Neural progenitor cell (in vitro differentiated cells): ENCODE measurements at places on chromosomes 3 and 15.

DNA sequence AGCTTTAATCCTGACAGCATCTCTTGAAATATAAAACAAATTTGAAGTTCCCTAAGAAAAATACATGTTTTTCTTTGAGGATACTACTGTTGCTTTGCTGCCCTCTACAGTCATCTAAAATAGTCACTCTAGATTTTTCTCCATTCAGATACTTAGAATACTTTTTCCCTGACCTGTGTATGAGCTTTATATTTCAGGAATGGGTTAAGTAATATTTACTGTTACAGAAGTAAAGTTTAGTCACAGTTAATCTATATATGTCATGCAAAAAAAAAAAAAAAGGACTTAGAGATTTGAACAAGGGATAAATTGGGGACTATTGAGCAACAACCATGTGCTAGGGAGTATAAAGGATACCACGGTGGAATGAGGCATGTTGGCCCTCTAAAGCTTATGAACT, 8.8 kb downstream of the NECTIN3 start:
- DNase-seq = peak; percentile 17

- DNase-seq = no peak
Measured at GRCh38 chr3:123802007-123802625, 82.0 kb downstream of the MYLK start.

- DNase-seq = no peak
Measured at GRCh38 chr3:126135071-126135405, 45.3 kb downstream of the ALDH1L1 start.

DNA sequence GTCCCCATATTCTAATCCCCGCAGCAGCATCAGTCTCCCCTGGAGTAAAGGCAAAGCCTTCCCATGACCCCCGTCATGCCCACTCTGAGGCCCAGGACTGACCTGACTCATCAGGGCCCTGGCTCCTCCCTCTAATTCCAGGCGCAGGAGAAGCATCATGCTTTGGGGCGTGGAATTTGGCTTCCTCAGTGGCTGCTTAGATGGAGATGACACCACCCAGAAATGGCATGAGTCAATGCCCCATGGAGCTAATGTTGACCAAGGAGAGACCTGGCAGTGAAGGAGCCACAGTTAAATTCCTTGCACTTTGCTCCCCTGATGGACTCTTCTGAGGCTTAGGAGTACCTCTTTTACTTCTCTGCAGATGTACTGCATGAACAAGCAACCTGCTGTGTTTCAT, 204.2 kb upstream of the PROK2 start:
- no peak for DNase-seq

DNA sequence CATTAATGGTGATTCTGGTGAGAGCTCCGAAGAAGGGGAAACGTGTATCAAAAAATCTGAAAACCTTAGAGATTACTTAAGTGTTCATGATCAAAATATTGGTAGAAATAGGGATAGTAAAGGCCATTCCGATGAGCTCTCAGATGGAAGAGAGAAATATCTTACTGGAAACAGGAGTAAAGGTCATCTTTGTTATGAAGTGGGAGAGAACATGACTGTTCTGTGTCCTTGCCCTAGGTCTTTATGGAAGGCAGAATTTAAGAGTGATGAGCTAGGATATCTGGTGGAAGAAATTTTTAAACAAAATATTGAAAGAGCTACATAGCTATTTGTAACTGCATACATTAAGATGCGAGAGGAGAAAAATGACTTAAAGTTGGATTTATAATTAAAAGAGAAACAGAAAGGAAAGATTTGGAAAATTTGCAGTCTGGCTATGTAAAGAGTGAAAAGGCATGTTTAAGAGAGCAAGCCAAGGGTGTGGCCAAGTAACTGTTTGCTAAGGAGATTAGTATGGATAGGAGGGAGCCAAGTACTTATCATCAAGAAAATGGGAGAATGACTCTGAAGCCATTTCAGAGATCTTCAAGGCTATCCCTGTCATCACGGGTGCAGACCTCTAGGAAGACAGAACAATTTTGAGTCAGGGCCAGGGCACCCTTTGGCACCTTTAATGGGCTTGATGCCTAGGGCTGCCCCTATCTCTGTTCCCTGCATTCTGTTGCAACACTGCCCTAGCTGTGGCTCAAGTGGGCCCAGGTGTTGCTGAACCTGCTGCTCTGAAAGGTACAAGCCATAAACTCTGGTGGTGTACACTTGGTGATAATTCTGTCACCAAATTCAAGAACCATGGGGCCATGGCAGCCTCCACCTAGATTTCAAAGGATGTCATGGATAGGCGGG, 27.3 kb downstream of the SLMAP start:
- no peak for DNase-seq

- DNase-seq = no peak
Measured at GRCh38 chr3:129119365-129120100, 2.1 kb downstream of the RAB43 start.

DNA sequence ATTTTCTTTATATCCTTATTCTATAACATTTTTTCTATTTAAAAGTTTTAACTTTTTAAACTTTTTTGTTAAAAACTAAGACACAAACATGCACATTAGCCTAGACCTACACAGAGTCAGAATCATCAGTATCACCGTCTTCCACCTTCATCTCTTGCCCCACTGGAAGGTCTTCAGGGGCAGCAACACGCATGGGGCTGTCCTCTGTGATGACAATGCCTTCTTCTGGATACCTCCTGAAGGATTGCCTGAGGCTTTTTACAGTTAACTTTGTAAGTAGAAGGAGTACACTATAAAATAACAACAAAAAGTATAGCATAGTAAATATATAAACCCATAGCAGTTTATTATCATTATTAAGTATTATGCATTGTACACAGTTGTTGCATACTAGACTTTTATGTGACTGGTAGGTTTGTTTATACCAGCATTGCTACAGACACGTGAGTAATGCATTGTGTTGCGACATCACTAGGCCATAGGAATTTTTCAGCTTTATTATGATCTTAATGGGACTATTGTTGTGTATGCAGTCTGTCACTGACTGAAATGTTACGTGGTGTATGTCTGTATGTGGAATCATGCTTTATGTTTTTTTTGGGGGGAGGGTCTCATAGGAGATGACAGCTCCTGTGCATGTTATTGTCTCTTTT, 18.2 kb downstream of the ATP1B3 start:
- no peak for DNase-seq

GRCh38 chr3:13600950-13601691, 52.2 kb downstream of the FBLN2 start:
- DNase-seq = no peak

DNA sequence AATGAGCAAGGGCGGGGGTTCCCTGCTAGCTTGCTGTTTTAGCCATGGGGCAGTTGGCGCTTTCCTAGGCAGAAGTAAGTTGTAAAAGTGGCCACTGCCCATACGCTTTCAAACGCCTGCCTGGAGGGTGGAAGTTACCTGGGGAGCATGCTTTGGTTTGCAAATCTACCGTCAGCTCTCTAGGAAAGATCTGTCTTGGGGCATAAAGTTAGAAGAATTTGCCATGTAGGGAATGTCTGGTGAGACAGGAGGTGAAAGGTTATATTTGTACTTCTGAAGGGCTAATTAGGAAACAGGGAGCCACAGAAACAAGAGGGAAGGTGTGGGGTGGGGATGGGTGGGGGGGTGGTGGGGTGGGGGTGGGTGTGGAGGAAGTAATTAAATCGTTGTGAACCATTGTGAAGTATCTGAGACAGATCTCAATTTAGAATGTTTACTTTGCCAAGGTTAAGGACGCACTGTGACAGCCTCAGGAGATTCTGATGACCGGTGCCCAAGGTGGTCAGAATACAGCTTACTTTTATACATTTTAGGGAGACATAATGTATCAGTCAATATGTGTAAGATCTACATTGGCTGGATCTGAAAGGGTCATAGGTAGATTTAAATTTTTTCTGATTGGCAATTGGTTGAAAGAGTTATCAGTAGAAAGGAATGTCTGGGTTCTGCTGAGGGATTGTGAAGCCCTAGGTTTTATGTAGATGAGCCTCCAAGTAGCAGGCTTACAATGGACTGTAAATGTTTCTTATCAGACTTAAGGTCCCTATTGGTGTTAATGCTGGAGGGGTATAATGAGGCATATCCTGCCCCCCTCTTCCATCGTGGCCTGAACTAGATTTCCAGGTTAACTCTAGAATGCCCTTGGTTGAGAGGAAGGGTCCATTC, 62.0 kb upstream of the GCNT3 start:
- DNase-seq = no peak

- no peak for DNase-seq
Measured at GRCh38 chr15:39588531-39589192, 7.8 kb downstream of the THBS1 start.

DNA sequence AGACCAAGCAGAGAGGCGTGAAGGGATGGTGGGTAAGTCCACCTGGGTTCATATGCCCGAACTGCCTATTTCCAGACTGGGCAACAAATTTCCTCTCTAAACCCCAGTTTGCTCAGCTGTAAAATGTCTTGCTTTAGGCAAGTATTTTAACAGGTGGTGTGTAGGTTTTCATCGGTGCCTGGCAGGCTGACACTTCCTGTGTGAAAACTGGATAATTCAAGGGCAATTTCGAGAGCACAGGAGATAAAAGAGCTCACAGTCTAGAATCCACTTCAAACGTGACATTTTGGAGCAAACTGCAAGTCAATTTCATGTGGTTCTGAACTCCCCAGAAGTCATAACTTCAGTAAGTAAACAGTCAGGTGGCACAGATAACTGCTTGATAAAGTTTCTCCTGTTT, 112.2 kb downstream of the OXNAD1 start:
- DNase-seq = no peak

DNA sequence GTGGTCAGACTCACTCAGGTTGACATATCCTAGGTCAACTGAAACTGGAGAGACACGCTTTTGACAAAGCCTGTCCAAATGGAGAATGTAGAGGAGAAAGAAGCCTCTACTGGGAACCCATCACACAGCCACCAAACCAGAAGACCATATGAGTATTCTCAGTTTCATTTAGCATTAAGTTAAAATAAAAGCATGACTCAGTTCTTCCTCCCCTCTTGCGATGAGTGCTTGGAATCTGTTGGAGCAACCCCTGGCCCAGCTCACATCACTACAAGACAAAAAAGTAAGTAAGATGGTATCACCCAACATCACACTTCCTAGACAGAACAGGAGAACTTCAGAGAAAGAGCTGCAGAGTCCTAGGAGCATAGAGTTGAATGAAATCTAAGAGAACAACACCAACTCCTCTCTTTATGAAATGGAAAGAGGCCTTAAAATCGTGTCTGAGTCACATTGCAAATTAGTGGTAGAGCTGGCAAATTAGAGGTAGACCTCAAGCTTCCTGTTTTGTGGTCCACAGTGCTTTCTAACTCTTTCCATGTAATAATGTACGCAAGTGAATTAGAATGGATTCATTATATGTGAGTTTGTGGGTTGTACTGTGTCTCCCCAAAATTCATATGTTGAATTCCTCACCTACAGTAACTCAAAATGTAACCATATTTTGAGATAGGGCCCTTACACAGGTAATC, 51.2 kb downstream of the FGF12 start:
- no peak for DNase-seq

GRCh38 chr15:78831229-78832207, 20.3 kb upstream of the ADAMTS7 start:
- no peak for DNase-seq

DNA sequence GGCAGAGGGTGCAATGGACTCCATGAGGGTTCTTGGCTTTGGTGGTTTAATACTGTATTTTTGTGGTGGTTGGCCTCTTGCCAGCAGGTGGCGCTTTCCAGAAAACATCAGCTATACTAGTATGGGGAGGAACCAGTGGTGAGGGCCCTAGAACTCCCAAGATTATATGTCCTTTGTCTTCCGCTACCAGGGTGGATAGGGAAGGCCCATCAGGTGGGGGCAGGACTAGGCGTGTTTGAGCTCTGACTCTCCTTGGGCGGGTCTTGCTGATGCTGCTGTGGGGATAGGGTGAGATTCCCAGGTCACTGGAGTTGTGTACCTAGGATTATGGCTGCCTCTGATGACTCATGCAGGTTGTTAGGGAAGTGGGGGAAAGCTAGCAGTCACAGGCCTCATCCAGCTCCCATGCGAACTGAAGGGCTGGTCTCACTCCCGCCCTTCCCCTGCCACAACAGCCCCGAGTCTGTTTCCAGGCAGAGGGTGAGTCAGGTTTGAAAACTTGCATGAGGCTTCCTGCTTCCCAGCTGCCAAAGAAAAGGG, 357.7 kb downstream of the OTOL1 start:
- peak; percentile 33 for DNase-seq

- DNase-seq = no peak
Measured at GRCh38 chr3:178075344-178075743, 460.9 kb upstream of the KCNMB2 start.

DNA sequence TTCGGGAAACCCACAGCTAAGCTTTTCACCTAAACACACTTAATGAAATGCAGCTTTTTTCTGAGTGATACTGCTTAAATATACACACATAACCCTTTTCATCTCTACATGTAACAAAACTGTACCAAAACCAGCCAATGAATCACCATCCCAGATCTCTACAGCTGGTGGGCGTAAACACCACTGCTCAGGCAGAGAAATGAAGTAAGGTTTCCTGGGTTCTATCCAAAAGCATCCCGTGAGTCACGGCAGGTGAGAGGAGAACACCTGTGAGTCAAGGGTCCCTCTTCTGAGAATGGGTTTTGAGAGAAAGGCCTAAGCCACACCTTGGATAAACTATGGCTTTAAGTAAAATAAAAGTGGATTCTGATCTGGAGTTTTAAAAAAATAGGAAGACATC, 2.6 kb downstream of the CLDN1 start:
- no peak for DNase-seq

DNA sequence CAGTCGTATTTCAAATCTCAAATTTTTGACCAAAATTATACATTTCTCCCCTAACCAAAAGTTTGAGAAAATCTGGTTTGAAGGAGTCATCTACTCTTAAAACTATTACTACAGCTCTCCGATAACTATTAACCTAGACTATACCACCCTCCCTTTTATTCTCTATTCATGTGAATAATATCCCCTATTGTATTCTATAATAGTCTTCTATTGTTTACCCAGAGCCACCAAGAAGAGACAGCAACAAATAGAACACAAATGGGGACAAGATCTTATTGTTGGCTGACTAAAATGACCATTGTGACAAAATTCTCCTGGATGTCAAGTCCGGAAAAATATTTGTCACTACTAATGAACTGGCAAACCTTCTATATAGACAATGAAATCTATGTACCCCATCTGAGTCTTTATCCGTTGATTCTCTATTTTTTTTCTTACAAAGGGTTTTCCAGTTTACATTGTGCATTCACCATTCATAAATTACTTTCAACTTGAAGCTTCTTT, 618.0 kb downstream of the CADM2 start:
- no peak for DNase-seq

DNA sequence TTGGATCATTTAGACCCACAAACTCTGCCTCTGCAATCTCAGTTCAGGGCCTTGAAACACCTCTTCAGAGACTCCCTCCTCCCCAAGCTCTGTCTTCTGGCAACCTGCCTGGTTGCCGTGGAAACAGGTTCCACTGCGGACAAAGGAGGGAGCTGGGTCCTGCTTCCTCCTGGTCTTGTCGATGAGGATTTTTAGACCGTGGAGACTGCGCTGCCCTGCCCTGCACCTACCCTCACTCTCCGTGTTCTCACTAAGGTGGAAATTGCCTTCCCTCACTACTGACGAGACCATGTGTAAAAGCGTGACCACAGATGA, at the start of gene RTP1:
Gene RTP1 (plus strand): TSS at position 152 of the 315 bp plus-strand sequence. CDS start 30 bp downstream, at position 182.
- peak; percentile 62 for DNase-seq
